Left forelimb (tissue), 1 donor: ENCODE measurements at places on chromosomes 1 and 21.

GRCh38 chr21:38311765-38312164, 55.0 kb downstream of the KCNJ15 start:
- DNase-seq: no peak

GRCh38 chr21:45995686-45996179, 14.2 kb downstream of the COL6A1 start:
- DNase-seq: peak; percentile 65

DNA sequence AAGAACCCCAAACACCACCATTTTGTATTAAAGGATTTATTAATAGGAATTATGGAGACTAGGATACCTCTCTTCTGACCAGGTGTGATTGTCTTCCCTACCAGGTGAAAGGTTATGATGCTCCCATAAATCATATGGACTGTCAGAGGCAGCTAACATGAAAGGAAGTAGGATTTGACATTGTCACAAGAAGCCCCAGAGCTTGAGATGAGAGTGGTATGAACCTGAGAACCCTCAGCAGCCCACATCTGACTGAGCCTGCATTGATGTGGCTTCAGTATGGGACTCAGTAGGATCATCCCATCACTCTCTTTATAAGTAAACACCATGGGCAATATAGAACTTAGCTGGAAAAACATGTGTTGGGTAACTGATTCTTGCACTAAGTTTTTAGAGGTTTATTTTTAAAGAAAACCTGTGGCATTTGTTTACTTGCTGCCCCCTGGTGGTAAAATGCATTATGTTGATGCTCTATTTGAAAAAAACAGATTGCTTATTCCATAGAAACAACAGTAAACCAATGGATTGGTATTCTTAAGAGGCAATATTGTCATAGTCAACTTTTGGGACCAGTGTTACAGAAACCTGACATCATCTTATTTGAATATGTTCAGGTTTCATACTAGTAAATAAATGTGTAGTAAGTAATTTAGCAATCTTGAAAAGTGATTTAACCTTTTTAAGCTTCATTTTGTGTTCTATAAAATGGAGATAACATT, 16.6 kb upstream of the CACYBP start:
- DNase-seq: no peak

DNA sequence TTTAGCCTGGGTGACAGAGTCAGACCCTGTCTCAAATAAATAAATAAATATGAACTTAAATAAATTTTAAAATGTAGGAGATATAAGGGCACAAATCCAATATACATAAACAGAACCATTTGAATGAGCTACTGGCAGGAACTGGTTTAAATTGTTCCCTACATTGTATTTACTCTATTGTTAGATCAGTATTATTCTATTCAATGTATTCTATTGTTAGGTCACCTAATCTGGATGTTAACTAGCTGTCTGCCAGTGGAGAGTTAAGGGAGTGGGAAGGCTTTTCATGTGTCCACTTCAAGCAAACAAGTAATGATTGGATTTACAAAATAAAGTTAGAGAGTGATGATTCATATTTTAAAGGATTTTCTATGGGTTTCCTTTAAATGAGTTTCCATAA, 4.9 kb upstream of the FBXO28 start:
- no peak for DNase-seq
